ENCODE measurements at places on chromosomes 7 and 10.

GRCh38 chr7:114083166-114084001 is 164.6 kb upstream of the PPP1R3A start:
- DNase-seq = no peak

DNA sequence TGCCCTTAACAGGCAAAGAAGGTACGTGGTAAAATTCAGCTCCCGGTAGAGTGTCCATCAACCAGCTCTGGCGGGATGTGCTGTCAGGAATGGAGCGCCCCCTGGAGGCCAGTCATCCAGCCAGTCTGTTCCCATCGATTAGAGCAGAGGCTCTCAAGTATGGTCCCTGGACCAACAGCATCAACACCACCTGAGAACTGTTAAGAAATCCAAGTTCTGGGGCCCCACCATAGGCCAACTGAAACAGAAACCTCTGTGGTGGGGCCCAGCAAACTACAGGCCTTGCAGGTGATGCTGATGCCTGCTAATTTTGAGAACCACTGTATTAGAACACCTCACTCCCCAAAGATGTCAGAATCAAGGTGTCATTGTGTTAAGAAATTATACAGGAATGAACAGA is 109.2 kb downstream of the DPY19L1 start:
- DNase-seq = peak; percentile 6

- DNase-seq = no peak
Measured at GRCh38 chr7:136528329-136528728, 340.1 kb upstream of the CHRM2 start.

- DNase-seq = no peak
Measured at GRCh38 chr7:127895360-127895759, 135.9 kb downstream of the LRRC4 start.

GRCh38 chr7:39240864-39241263 is 263.2 kb downstream of the POU6F2 start:
- no peak for DNase-seq

GRCh38 chr7:142862351-142862750 is 7.5 kb downstream of the EPHB6 start:
- no peak for DNase-seq

Data from T follicular helper cell (primary cell).